Lung microvascular endothelial cell (primary cell): ENCODE measurements at places on chromosomes 7 and 10. TPM values are rescaled to one million over a fixed set of nuclear protein-coding genes. Genes with fewer than 3 reads are reported as not detected.

- peak; percentile 76 for DNase-seq
Measured at GRCh38 chr7:73822319-73823173, 8.2 kb upstream of the CLDN4 start.

GRCh38 chr10:109934958-109935793, 11.9 kb upstream of the XPNPEP1 start:
- peak; percentile 97 for DNase-seq

DNA sequence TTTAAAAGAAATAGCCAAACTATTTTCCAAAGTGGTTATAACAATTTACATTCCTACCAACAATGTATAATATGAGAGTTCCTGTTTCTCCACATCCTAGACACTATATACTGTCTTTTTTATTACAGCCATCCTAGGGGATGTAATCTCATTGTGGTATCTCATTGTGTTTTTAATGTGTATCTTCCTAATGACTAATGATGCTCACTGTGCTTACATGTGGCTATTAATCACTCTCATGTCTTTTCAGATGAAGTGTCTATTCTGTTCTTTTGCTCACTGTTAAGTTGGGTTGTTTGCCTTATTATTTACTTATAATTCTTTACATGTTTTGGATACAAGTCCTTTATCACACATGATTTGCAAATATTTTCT, 71.8 kb downstream of the ZNF438 start:
- no peak for DNase-seq

DNA sequence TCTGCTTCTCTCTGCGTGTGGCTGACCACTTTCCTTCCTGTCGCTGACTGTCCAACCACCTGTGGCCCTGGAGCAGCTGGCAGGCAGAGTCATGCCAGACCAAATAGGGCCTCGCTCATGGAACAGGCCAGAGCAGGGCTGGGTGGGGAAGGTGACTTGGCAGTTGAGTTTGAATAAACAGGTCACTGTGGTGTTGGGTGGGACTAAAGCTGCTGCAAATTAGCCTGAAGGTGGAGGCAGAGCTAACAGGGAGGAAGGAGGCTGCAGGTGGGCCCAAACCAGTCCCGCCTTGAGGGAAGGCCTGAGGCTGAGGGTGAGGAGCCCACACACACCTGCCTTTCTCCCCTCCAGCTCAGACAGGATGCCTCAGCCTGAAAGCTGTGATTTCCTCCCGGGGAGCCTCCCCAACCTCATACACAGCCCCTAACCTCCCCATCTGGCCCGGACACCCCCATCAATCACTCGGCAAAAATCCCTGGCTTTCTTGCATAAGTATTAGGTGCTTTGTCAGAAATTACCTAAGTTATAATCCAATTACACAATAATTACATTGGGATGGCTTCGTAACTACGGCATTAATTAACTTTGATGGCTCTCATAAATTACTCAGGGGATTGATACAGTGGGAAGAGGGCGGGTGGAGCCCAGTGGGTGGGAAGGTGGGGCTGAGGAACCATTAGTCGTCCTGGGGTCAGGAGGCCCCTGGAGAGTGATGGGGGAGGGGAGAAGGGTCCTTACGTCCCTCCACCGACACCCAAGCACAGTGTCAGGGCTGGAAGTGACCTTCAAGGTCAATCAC, 97.7 kb upstream of the PCBD1 start:
- peak; percentile 15 for DNase-seq

GRCh38 chr10:119502209-119502608, 40.3 kb downstream of the RGS10 start:
- no peak for DNase-seq

Gene ABLIM1
- 34.3 and 38.6 TPM in 2 replicates for total RNA-seq

Gene JCAD
- 46.2 and 60.5 TPM in 2 replicates for total RNA-seq

Gene TMEM270
- total RNA-seq: not detected in 2 replicates

Gene CALHM3
- not detected in 2 replicates for total RNA-seq
